Stimulated activated CD8-positive, alpha-beta memory T cell treated with anti-CD3 and anti-CD28 coated beads, Interleukin-7, amount 100 ng/mL, for 48 hours (primary cell): ENCODE measurements at places on chromosomes 2 and 18.

DNA sequence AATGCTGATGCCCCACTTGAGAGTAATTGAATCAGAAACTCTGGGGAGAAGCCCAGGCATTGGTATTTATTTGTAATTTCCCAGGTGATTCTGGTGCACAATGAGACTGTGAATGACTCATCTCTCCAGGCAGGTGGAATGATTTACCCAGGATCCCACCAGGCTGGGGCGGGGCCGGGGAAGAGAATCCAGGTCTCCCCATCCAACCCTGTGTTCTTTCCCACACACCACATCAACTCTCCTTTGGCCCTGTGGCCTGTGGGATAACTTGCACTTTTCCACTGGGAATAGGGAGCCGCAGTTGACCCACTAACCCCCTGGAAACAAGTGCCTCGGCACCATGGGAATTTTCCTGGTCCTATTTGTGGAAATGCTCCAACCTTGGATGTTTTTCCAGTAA is 409.8 kb downstream of the ZNF521 start:
- no peak for DNase-seq

DNA sequence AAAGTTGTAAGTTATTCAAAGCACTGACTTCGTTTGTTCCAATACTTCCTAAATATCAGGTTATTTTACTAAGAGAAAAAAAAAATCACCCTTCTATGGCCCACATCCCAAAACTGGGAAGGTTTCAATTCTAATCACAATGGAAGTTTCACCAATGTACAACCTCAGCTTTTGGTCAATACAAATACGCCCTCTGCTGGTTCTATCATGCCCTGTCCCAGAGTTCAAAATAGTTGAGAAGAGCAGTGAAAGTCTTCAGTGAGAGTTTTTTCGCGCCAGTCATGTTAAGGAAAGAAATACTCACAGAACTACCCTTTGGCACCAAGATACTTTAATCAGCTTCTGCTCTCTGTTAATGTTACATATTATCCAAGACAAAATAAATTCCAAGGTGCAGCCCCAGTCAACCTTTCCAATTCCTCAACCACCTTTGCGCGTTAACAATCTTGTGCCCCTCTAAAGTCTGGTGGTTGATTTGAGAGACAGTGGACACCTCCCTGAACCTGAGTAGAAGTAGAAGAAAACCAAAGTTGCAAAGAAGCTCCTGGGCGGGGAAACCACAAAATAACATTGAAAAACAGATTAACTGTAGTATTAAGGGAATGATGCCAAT is 59.9 kb downstream of the SUMO1 start:
- DNase-seq, result no peak

- DNase-seq, result no peak
Observed at GRCh38 chr18:64365106-64365505, 216.2 kb upstream of the LINC00305 start.

DNA sequence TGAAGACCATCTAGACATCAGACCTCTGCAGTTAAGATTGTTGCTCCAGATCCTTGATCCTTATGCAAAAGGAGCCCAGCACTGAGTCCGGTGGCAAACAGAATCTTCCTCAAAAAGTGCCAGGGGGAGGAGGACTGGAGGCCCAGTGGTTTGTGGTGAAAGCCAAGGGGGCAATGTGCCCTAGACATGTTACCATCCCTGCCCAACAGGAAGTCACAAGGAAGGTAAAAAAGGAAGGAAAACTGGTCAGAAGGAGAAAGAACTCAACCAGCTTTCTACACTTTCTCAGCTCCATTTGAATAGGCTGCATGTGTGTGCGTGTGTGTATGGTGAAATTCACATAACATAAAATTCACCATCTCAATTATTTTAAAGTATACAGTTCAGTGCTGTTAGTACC is 25.0 kb upstream of the KDM3A start:
- no peak for DNase-seq

- no peak for DNase-seq
Observed at GRCh38 chr18:49023271-49023937, 72.6 kb upstream of the SMAD7 start.

GRCh38 chr2:189851174-189851826 is 67.0 kb downstream of the PMS1 start:
- DNase-seq, result no peak

- DNase-seq, result no peak
Observed at GRCh38 chr2:226802573-226802972, 3.0 kb upstream of the IRS1 start.

DNA sequence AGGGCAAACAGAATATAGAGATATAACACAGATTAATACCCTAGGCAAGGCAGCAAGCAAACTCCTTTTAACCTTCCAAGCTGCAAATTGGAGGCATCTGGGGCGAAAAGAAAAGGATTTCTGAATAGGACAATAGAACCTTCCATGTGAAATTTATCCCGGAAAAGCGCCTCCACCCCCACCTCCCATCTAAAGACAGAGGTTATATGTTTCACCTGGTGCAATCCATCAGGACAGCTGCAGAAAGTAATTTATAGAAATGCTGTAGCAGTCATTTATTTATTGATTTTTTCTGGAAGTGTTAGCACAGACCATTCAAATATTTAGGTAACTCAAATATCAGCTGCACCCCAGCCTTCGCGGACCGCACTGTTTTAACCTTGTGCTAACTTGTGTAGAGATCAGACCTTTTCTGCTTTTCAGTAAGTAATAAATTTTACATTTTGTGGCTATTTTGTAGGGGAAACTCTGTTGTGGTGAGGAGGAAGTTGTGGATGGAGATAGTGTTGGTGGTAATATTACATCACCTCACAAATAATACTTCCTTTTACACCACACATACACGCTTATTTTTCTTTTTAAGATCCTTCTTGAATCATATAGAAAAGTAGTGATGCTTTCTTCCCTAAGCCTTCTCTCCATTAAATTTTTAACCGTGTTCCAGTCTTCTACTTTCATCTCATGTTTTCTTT is 919.3 kb upstream of the CDH2 start:
- DNase-seq, result no peak
